ENCODE measurements at places on chromosomes 7 and 10.

GRCh38 chr10:101939729-101940128 lies 96.1 kb upstream of the KCNIP2 start:
- no peak for DNase-seq

- no peak for DNase-seq
Measured at GRCh38 chr7:6650521-6651011, 13.4 kb downstream of the ZNF316 start.

- DNase-seq = no peak
Measured at GRCh38 chr7:19378345-19378714, 233.1 kb upstream of the FERD3L start.

DNA sequence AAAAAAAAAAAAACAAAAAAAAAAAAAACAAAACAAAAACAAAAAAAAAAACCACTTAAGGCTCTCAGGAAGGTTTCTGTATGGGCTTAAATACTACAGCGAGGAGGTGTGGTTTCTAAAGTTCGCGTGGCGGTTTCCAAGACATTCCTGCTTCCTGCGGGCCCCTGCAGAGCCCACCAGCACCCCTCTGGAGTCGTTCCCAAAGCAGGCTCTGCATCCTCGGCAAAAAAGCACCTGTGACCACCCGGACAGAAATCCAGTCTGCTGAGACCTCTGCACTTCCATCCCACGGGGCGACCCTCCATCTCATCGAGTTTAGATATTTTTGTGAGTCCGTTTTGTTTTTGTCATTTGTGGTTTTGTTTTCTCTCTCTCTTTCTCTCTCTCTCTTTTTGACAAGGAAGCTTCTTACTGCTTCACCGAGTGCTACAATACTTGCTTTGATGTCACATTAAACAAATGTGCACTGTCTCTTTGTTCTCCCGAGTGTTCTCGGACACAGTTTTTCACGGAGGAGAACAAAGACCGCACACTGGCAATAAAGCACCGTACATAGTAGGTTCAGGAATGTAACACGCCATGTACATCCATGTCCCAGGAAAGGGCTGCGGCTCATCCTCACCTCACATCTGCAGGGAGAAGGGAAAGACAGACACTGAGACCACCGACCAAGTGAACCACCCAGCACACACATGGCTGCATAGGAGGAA lies 21.5 kb downstream of the PDGFA start:
- DNase-seq = no peak
